H7 (cell line): ENCODE measurements at places on chromosomes 3 and 15. TPM values are rescaled to one million over a fixed set of nuclear protein-coding genes. Genes with fewer than 3 reads are reported as not detected.

ADGRG7 gene
- total RNA-seq: not detected in 2 replicates

SLC6A20 gene
- 0.10 and 0.37 TPM in 2 replicates for total RNA-seq

- DNase-seq: no peak
These were observed 537.5 kb downstream of the NR2F2 start for GRCh38 chr15:96867992-96868391.

DNA sequence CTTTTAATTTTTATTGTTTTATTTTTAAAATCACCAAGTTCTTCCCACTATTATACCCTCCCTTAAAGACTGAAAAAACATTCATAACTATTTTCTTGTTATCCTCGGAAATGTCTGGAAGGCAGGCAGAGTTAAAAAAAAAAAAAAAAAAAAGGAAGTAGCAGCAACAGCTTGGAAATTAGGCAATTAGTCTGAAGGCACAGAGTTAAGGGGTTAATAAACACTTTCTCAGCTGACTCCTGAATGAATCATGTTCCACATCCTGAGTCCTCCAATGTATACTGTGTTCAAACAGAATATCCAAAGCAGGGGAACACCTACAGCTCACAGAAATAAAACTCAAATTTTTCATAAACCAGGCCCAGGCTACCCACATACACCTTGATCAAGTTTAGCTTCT is 5.8 kb downstream of the HEXA start:
- DNase-seq: no peak

DNA sequence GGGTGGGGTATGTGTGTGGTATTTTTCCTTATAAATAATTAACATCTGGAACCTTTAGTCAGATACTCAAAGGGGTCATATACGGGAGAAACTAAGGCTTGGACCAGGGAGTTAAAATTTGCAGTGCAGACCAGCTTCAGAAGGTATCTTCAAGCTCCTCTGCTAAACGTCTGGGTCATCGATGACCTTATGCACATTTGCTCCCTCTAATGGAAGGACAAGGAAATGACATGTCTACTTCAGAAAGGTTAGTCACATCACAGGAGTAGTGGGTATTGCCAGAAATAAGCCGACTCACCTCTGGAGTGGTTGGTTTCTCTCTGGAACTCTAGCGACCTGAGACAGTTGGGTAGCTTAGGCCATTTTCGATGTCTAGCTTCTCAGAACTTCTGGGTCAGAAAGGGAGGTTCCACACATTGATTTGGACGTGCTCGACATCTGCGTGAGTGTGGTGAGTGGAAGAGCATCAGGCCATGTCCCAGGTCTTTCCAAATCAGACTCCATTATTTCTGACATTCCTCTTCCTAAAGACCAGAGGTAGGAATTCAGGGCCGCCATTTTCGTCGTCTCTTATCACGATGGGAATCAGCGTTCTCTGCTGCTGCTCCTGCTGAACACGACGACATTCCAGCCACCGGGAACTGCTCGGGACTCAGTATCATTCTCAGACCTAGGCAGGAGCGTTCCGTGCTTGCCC is 31.8 kb upstream of the RASA2 start:
- DNase-seq: peak; percentile 80

- no peak for DNase-seq
These were observed 440.7 kb upstream of the THBS1 start for GRCh38 chr15:39140060-39140604.
